ENCODE measurements at places on chromosomes 5 and 9. TPM values are rescaled to one million over a fixed set of nuclear protein-coding genes. Genes with fewer than 3 reads are reported as not detected.

DNA sequence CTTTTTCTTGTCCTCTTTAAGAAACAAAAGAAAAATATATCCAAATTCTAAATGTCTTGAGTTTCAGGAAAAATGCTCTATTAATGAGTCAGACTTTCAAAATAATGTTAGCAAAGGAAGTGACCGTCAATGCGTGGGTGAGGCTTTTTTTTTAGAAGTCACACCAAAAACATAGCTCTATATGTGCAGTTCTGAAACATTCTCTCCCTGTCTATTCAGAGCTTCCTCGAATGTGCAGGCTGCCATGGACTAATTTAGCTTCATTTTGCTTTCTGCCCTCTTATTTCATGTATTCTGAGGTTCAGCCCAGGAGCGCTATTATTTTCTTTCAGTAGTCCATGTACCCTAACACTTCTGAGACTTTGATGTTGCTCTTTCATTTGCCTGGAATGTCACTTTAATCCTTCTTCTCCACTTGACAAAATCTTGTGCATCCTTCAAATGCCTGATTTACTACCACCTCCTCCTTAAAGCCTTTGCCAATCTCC, 72.5 kb upstream of the RASA1 start:
- no peak overlapping the region for H3K4me3 ChIP-seq
- H3K27ac ChIP-seq, result no peak overlapping the region
- no peaks in the 10 kb centered on the region for H3K36me3 ChIP-seq

DNA sequence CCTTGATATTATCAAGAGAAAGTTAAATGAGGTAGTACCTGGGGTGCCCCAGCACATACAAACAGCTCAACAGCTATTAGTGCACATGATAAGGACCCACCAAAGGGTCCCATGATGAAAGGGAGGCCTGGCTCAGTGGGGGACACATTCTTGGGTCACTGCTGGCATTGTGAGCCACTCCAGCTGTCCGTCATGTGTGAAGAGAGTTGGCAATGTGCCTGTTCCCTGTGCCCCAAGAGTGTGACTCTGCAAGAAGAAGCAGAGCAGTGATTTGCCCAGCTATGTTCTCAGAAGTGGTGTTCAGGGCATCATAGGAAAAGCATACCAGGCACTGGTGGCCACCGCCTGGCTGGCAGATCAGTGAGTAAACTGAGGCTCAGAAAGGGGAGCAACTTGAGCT, 37.1 kb upstream of the TDRD7 start:
- DNase-seq, result no peak
- no peak overlapping the region for H3K27ac ChIP-seq
- H3K27me3 ChIP-seq, result no peaks in the 10 kb centered on the region
- no peak overlapping the region for H3K4me3 ChIP-seq
- no peaks in the 10 kb centered on the region for H3K4me1 ChIP-seq
- no peaks in the 10 kb centered on the region for H3K36me3 ChIP-seq

GRCh38 chr9:86724529-86724928, 222.8 kb downstream of the GAS1 start:
- no peaks in the 10 kb centered on the region for H3K36me3 ChIP-seq
- H3K4me1 ChIP-seq, result peaks cover 29% of the 10 kb centered on the region
- H3K27ac ChIP-seq, result no peak overlapping the region
- H3K4me3 ChIP-seq, result no peak overlapping the region

GRCh38 chr9:84111726-84112125, 131.1 kb downstream of the RMI1 start:
- no peak overlapping the region for H3K4me3 ChIP-seq
- H3K27ac ChIP-seq, result peak overlapping the region; percentile 48
- peak; percentile 95 for DNase-seq
- no peaks in the 10 kb centered on the region for H3K27me3 ChIP-seq
- H3K4me1 ChIP-seq, result peaks cover 16% of the 10 kb centered on the region
- no peaks in the 10 kb centered on the region for H3K36me3 ChIP-seq

DNA sequence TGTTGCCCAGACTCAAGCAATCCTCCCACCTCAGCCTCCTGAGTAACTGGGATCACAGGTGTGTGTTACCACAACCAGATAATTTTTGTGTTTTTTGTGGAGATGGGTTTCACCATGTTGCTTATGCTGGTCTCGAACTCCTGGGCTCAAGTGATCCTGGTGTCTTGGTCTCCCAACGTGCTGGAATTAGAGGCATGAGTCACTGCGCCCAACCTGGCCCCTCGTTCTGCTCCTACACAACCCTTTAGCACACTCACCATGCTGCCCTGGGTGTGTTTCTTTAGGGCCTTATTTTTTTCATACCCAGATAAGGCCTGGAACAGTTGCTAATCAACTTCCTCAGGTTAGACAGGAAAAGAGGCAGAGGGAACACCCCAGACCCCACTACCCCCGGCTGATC, 2.6 kb downstream of the PDZD2 start:
- DNase-seq, result no peak
- H3K27ac ChIP-seq, result no peak overlapping the region
- H3K27me3 ChIP-seq, result peaks cover 8% of the 10 kb centered on the region
- no peaks in the 10 kb centered on the region for H3K36me3 ChIP-seq

GRCh38 chr5:132370971-132371602, 1.6 kb downstream of the SLC22A5 start:
- no peak for DNase-seq
- H3K27ac ChIP-seq, result no peak overlapping the region
- peaks cover 7% of the 10 kb centered on the region for H3K4me1 ChIP-seq
- no peaks in the 10 kb centered on the region for H3K27me3 ChIP-seq

DNA sequence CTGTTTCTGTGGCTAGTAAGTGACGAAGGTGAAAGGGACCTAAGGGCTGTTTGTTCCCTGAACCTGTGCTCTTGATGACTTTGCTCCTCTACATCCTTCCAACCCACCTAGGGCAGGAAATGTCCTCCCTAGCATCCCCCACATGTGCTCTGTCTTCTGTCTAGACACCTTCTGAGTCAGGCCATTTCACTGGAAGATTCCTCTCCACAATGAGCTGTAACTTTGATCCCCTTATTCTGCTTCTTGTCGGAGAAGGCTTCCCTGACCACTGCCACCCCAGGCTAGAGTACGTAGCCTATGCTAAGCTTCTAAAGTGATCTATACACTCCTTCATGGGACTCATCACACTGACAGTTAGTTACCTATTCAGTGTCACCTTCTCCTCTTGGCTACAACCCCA, 21.7 kb downstream of the SPAAR start:
- H3K4me1 ChIP-seq, result no peaks in the 10 kb centered on the region
- H3K4me3 ChIP-seq, result no peak overlapping the region
- no peak overlapping the region for H3K27ac ChIP-seq

DNA sequence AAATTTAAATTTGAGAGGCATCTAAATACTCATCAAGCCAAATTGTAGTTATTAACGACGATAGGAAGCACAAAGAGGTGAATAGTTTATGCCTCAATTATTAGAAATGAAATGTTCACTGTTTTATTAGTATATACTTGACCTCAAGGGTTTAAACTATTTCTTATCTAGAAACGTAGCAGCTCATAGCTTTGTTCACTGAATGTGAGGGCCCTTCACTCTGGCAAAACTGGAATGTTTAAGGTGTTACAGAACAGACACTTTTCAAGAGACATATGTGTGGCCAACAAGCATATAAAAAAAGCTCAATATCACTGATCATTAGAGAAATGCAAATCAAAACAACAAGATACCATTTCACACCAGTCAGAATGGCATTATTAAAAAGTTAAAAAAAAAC, 151.2 kb upstream of the KCNN2 start:
- no peak overlapping the region for H3K27ac ChIP-seq
- no peaks in the 10 kb centered on the region for H3K36me3 ChIP-seq
- no peak for DNase-seq
- no peak overlapping the region for H3K4me3 ChIP-seq

DNA sequence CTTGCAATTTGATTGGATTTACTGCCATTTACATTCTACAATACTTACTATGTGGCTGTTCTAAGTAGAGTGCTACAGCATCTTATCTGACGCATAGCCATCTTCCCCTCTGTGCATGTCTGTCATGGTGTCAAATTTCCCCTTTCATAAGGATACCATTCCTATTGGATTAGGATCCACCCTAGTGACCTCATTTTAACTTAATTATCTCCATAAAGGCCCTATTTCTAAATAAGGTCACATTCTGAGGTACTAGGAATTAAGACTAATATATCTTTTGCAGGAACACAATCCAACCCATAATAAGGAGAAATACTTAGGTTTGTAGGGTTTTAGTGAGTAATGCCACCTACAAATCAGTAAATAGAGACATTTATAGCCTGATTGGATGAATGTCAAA, 268.0 kb downstream of the ADAMTSL1 start:
- peaks cover 9% of the 10 kb centered on the region for H3K4me1 ChIP-seq
- H3K4me3 ChIP-seq, result no peak overlapping the region
- H3K27me3 ChIP-seq, result no peaks in the 10 kb centered on the region
- no peak overlapping the region for H3K27ac ChIP-seq

GRCh38 chr9:37284636-37285035, 137.9 kb upstream of the GRHPR start:
- no peaks in the 10 kb centered on the region for H3K27me3 ChIP-seq
- DNase-seq, result no peak
- H3K27ac ChIP-seq, result no peak overlapping the region
- H3K4me1 ChIP-seq, result peaks cover 10% of the 10 kb centered on the region

- H3K4me3 ChIP-seq, result no peak overlapping the region
- no peaks in the 10 kb centered on the region for H3K27me3 ChIP-seq
- no peak overlapping the region for H3K27ac ChIP-seq
- no peaks in the 10 kb centered on the region for H3K36me3 ChIP-seq
These were observed 100.1 kb downstream of the SPEF2 start for GRCh38 chr5:35717718-35718117.

GRCh38 chr9:69835277-69836080, 14.9 kb downstream of the CFAP95 start:
- H3K4me3 ChIP-seq, result no peak overlapping the region
- H3K27ac ChIP-seq, result no peak overlapping the region
- H3K27me3 ChIP-seq, result no peaks in the 10 kb centered on the region
- peaks cover 4% of the 10 kb centered on the region for H3K4me1 ChIP-seq

GRCh38 chr5:150329881-150330876, 27.3 kb upstream of the TCOF1 start:
- DNase-seq, result no peak
- H3K27ac ChIP-seq, result no peak overlapping the region
- no peaks in the 10 kb centered on the region for H3K36me3 ChIP-seq
- no peaks in the 10 kb centered on the region for H3K4me1 ChIP-seq
- no peak overlapping the region for H3K4me3 ChIP-seq

DNA sequence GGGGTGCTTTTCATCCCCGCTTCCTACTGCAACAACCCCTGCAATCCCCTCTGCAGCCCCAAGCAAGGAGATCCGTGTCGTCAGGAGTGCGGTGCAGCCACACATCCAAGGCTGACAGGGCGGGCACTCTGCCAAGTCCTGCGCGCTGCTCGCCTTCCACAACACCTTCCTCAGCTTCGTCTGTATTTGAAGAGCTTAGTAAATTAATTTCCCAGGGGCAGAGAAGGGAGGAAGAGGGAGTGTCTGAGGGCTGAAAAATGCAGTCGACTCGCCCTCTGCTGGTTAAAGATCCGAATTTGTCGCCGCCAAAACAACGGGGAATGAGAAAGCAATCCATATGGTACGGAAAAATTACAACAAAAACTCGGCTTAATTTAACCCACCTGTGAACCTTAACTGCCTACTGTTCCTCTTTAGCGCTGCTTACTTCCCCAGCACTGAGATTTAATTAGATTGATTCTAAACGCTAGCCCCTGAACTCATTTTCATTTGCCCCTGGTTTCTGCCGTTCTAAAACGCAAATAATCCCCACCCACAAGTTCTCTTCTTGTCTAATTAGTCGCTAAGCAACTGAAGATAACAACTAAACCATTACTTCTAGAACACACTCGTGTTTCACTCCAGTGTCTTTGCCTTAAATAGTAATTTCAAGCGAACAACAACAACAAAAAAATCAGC, 10.9 kb upstream of the PCDHB1 start:
- H3K27me3 ChIP-seq, result no peaks in the 10 kb centered on the region
- no peaks in the 10 kb centered on the region for H3K4me1 ChIP-seq
- H3K36me3 ChIP-seq, result no peaks in the 10 kb centered on the region

DNA sequence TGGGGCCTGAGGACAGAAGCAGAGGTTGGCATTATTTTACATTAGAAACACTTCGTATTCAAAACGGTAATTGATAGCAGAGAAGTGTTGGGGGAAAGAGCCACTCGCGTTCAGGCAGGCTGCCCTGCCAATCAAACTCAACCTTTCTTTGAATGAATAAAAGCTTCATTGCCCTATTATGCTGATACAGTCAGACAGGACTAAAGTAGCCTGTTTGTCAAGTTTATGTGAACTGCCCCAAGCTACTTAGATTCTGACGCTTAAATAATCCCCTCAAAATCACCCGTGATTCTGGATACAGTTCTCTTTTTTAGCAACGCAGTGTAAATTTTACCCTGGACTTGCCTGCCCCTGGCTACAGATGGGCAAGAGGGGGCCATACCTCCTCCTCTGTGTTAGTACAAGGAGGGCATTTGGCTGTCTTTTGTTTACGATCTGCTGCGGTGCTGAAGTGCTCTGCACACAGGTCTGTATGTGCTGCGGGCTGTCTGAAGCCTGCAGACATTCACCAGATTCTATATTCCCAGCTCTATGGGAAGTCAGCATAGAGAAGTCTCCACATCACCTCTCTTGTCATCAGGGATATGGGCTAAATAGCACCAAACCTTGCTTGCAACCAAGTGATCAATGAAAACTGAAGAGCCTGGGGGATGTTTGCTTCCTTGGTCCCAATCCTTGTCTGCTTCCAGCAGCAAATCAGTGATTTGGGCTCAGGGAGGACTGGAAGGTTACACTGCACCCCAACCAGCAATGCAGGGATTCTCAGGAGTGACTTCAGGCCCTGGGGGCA, 218.4 kb downstream of the EBF1 start:
- peak; percentile 63 for DNase-seq
- no peaks in the 10 kb centered on the region for H3K27me3 ChIP-seq
- peak overlapping the region; percentile 47 for H3K4me3 ChIP-seq

DNA sequence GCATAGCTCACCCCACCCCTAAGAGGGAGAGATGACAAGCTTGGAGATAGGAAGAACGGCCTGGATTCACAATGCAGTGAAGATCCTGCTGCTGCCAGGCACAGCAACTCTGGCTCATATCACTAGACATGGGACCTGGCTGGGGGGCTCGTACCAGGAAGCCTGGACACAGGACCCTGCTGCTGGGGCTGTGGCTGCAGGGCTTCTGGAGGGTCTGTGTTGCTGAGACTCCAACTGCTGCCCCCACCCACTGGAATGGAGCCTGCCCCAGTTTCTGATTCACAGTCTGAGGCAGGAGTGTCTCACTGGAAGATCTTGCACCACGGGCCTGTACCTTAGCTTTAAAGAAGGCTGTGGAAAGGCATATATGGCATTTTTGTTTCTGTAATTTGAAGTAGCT, 31.0 kb upstream of the GLRX start:
- no peaks in the 10 kb centered on the region for H3K27me3 ChIP-seq
- no peaks in the 10 kb centered on the region for H3K36me3 ChIP-seq
- H3K4me3 ChIP-seq, result no peak overlapping the region

Gene CCL28
- total RNA-seq, result not detected

Gene PLEKHG4B
- total RNA-seq, result 3.9 TPM

Gene RPL7A
- 3,860 TPM for total RNA-seq

Gene MARCHF11
- total RNA-seq, result not detected

Gene FGF10
- not detected for total RNA-seq

Gene S1PR3
- not detected for total RNA-seq

Gene ACTBL2
- total RNA-seq, result 0.05 TPM

Gene GKAP1
- total RNA-seq, result 13.4 TPM

Gene GALNT12
- 2.2 TPM for total RNA-seq

Gene ARID3C
- 0.13 TPM for total RNA-seq
